GDM1 (cell line): ENCODE measurements at places on chromosomes 7 and 10.

GRCh38 chr10:78118591-78118990 is 84.9 kb downstream of the RPS24 start:
- no peak for DNase-seq

DNA sequence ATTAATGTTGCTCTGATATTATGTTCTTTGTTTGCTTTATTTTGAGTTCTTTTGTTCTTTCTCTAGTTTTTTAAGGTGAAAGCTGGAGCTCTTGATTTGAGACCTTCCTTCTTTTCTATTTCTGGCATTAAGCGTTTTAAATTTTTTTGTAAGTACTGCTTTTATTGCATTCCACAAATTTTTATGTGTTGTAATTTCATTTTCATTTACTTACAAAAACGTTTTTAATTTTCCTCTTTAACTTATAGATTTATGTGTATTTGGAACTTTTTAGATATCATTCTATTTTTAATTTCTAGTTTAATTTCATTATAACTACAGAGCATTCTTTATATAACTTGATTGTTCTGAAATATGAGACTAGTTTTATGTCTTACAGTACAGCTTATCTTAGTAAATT is 395.6 kb downstream of the ETV1 start:
- no peak for DNase-seq

DNA sequence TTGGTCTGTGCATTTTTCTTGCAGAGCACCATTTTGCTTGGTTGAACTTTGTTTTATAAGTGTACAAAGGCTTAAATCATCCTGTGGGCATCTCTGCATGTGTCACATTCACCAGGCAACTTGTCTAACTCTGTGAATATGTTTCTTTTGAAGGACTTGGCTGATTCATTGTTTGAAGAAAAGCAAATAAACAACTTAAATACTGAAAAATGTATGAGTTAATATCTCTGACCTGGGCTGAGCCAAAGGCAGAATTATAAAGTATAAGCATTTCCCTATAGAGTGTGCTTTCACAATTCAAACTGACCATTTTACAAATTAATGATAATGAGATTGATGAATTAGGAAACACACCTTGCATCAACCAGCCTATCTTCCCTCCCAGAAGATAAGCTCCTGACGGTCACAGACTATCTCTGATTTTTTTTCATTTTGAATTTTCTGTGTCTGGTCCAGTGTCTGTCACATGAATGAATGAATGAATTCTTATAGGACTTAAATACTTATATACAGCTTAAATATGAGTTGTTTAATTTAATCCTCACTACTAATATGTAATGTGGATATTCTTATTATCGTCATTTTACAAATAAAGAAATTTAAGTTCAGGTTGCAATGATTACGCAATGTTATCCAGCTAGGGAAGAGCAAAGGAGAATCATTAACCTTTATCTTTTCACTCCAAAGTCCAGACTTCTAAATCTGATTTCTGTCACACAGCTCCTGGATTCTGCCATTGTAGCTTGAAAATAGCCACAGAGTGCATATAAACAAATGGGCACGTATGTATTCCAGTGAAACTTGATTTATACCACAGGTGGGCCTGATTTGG is 182.0 kb upstream of the PHYHIPL start:
- DNase-seq, result no peak

GRCh38 chr7:43767311-43767710 is 8.8 kb downstream of the BLVRA start:
- no peak for DNase-seq

DNA sequence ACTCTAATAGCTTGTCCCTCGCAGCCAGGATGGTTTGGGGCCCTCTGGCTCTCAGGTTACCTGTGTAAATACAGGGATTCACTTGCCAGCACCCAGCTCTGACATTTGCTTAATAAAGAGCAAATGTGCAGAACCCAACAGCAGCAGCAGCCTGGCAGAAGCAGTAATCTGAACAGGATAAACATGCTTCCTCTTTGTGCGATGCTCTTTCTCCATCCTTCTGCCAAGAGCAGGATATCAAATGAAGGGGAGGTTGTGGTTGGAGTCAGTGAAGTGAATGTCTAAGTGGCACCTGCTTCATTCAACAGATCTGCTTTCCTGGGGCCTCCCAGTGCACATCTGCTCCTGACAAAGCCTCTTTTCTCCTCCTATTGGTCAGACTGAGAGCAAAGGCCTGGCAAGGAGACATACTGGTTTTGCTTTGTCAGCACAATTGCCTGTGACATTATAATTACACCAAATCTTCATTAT is 130.3 kb downstream of the NRF1 start:
- no peak for DNase-seq

GRCh38 chr7:114341648-114342047 is 73.0 kb upstream of the FOXP2 start:
- no peak for DNase-seq

GRCh38 chr7:75639071-75639885 is 99.5 kb downstream of the HIP1 start:
- DNase-seq, result no peak

DNA sequence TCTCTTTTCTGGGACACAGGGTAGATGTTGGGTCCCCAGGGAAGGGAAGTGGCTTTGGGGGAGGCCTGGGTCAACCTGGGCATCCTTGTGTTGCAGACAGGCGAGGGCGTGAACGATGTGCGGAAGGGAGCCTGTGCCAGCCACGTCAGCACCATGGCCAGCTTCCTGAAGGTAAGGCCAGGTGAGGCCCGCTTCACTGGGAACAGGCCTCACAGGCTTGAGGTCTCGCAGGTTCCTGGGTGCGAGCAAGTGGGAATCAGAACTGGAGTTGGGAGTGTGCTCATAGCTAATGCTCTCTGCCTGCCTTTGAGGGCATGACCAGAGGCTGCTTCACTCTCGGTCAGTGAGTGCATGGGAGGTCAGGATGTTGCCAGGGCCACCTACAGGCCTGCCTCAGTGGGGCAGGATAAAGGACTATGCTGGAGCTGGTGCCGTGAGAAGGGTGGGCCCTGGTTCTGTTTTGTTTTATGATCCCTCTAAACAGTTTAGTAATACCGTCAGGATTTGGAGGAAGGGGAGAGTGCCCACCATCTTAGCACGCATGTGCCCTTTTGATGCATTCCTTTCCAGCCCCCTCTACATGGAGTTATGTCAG is 8.4 kb downstream of the DBNL start:
- DNase-seq, result no peak
